Articular chondrocyte of knee joint (primary cell): ENCODE measurements at places on chromosomes 6 and 20. TPM values are rescaled to one million over a fixed set of nuclear protein-coding genes. Genes with fewer than 3 reads are reported as not detected.

Gene GNAS
- 434 and 469 TPM in 2 replicates for total RNA-seq

Gene WFDC5
- total RNA-seq = not detected in 2 replicates

Gene C20orf96
- 0.65 and 1.2 TPM in 2 replicates for total RNA-seq

Gene ROMO1
- total RNA-seq = 141 and 230 TPM in 2 replicates

Gene SRXN1
- 49.0 and 65.5 TPM in 2 replicates for total RNA-seq

Gene ZNF391
- total RNA-seq = 4.3 and 5.7 TPM in 2 replicates

Gene C6orf141
- total RNA-seq = not detected in 2 replicates

Gene SLC22A3
- 1.7 and 2.7 TPM in 2 replicates for total RNA-seq

Gene RRP36
- total RNA-seq = 80.0 and 84.3 TPM in 2 replicates

Gene HLA-DMB
- total RNA-seq = 0.11 TPM in 1 of 2 replicates, not detected in the other

Gene SLC22A7
- not detected in 2 replicates for total RNA-seq

Gene ELOVL4
- 12.3 and 13.4 TPM in 2 replicates for total RNA-seq

Gene BCAS1
- not detected in 2 replicates for total RNA-seq

Gene MBOAT1
- total RNA-seq = 5.4 and 6.4 TPM in 2 replicates

Gene FOXO3
- 68.5 and 71.9 TPM in 2 replicates for total RNA-seq

Gene SH3BGRL2
- 2.9 and 5.1 TPM in 2 replicates for total RNA-seq

Gene HLA-DOB
- 0.32 TPM in 1 of 2 replicates, not detected in the other for total RNA-seq

Gene ENPP1
- total RNA-seq = 53.1 and 68.5 TPM in 2 replicates

Gene ANGPT4
- under 0.01 TPM in 1 of 2 replicates, not detected in the other for total RNA-seq

Gene MAS1
- total RNA-seq = not detected in 2 replicates

Gene ZNF217
- 27.8 and 40.2 TPM in 2 replicates for total RNA-seq

Gene TP53TG5
- total RNA-seq = not detected in 2 replicates

Gene SYS1
- total RNA-seq = 25.7 and 34.5 TPM in 2 replicates

Gene VGLL2
- not detected in 2 replicates for total RNA-seq

Gene TSBP1
- not detected in 2 replicates for total RNA-seq

Gene PAK5
- total RNA-seq = not detected in 2 replicates

Gene C20orf204
- total RNA-seq = 1.2 and 1.4 TPM in 2 replicates

Gene CCN5
- 21.1 and 76.7 TPM in 2 replicates for total RNA-seq

Gene ARHGAP18
- total RNA-seq = 5.5 and 13.5 TPM in 2 replicates

Gene C6orf15
- total RNA-seq = not detected in 2 replicates

Gene SNX21
- 105 TPM in 2 replicates for total RNA-seq

Gene UBD
- total RNA-seq = 0.22 TPM in 1 of 2 replicates, not detected in the other
